ENCODE measurements at places on chromosomes 2 and 18.

DNA sequence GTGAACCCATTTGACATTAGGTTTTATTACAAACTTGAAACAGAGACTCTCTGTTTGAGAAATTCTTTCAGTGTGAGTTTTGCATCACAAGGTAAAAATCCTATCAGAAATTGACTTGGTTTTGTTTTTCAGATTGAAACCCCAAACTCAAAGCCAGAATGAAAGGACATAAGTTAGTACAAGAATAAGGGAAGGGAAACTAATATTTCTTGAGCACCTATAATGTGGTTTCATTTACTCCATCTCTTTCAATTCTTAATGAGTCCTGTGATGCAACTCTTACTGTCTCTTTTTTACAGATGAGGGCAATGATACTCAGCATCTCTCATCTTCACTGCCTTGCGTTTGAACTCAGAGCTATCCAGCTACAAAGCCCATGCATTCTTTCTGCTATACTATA is 210.0 kb upstream of the SIX3 start:
- DNase-seq, result no peak

DNA sequence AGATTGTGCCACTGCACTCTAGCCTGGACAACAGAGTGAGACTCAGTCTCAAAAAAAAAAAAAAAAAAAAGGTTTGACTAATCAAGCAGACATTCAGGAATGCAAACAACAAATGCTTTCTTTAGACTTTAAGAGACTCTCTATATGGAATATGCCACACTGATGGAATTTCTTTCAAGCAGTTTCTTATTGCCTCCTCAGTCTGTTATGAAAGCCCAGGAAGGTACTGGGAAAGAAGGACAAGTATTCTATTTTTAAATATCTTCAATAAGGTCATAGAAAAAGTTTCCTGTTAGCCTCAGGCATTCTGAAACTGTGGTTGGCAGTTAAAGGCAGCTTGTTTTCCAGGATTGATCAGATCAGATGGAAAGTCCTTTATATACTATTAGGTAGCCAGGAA is 241.6 kb downstream of the PIK3C3 start:
- no peak for DNase-seq

DNA sequence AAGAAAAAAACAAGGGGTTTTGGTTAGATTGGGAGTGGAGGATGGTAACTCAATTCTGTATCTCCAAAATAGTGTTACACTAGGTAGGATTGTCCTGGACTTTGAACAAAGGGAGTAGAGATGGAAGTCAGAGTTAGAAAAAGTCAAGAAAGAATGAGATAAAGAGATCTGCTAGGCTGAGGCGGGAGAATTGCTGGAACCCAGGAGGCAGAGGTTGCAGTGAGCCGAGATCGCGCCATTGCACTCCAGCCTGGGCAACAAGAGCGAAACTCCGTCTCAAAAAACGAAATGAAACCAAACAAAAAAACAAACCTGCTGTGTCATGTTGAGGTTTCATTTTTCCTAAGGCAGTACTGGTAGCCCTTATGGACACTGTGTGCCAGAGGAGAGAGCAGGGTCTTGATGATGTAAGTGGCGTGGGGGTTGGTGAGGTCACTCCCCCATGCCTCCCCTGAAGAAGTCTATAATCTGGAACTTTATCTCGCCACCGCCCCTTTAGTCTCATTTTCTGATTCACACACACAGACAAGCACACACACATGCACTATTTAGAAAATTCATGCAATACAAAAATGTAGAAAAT is 10.5 kb downstream of the DRC1 start:
- no peak for DNase-seq

DNA sequence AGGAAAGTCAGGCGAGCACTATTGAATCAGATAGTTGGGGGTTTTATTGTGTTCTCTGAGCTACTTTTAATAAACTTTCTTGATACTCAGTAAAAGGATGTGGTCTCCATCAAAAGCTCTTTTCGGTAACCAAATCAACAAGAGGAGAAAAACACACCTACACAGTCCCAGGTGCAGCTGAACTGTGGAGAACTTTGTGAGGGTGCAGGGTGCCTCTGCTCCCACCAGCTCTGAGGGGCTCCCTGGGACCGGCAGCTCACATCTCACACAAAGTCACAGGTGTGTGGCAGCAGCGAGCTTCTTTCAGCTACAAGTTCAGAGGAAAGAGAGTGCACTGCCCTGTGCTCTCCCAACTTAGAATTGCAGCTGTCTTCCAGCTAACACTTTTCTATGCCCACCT is 650.4 kb downstream of the RNF144A start:
- no peak for DNase-seq

DNA sequence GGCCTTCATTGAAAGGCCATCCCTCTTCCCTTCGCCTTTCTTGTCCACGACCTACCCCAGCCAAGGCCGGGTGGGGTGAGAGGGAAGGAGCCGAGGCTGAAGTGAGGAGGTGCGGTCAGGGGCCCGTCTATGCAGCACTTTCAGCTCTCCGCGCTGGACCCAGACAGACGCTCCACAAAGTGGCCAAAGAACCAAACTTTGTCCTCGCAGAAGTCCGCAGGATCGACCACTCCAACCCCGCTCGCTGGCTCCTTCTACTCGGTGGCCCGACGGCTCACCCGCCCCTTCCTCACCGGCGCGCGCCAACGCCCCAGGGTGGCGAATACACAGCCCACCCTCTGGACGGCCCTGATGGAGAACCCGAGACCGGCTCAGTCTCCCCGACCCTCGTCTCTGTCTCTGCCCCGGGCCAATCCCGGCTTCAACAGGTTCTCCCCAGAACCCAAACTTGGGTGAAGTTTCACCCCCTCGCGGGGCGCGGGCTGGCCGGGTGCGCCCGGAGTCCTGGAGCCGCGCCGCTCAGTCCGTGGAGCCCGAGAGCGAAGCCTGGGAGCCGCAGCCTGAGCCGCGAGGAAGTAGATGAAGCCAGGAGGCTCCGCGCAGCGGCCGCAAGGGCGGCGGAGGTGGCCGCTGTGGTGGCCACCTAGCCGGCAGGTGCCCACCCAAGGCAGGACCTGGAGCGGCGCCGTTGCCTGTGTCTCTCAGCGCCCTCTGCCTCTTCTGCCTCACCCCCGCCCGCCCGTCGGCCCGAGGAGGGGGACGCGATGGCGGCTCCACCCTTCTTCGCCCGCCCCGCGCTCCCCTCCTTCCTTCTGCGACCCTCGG is 26.7 kb upstream of the ALPP start:
- DNase-seq, result no peak

DNA sequence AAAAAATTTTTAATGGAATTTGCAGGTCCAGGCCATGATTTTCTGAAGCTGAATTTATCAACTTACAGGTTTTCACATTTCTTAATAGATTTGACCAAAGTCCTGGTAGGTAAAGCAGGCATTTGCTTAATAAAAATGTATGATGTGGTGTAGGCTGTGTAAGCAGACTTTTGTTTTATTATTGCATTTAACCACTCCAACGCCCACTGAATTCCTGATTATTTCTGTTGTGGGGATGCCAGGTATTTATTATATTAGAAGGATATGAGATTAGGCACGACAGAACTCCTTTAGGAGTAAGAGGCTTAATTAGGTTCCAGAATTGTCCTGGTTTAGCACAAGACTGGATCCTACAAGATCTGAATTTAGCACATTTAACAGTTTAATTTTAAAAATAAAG is 111.1 kb downstream of the ADCYAP1 start:
- DNase-seq, result no peak

DNA sequence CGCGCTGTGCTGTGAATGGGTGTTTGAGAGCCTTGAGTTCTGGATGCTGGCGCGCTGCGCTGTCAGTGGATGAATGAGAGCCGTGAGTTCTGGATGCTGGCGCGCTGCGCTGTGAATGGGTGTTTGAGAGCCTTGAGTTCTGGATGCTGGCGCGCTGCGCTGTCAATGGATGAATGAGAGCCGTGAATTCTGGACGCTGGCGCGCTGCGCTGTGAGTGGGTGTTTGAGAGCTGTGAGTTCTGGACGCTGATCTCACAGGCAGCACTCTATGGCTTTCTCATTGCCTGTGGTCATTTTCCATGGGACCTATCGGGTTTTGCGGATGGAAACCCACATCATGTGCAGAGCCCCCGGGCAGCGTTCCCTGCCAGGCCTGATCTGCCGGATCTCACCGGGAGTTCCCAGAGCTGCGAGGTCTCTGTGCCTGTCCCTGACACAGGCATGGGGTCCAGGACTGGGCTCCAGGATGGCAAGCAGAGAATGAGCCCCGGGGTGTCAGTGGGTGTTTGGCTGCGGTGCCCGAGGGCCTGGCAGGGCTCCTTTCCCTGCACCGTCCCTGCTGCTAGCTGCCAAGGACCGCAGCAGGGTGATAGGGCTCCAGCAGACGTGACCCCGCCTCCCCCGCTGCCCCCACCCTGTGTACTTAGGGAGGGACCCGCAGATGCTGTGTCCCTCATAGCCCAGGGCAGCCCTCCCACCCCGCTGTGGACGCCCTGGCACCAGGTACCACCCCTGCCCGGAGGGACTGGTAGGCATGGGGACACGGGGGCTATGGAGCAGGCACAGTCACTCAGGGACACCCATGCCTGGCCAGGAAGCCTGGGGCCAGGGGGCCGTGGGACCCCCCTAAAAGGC is 9.7 kb downstream of the PDCD1 start:
- DNase-seq, result no peak

DNA sequence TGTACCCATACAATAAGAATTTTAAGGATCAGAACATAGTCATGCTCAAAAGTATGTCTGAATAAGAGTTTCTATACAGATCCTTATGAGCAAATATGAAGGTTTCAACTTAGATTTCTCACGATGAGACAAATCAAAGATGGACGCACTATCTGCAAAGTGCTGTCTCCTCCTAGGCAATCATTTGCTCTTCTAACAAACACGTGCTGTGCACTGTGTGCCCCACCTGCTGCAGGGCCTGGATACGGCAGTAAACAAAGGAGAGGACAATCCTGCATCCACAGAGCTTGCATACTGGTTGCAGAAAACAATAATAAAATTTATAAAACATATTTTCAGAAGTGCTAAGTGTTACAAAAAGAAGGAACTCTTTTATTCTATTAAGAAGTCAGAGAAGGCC is 39.9 kb upstream of the KIDINS220 start:
- no peak for DNase-seq

GRCh38 chr2:69514406-69514805 is 77.2 kb upstream of the NFU1 start:
- no peak for DNase-seq

GRCh38 chr2:127239395-127239794 is 19.3 kb upstream of the CYP27C1 start:
- DNase-seq, result no peak
